ENCODE measurements at places on chromosomes 3 and 15. TPM values are rescaled to one million over a fixed set of nuclear protein-coding genes. Genes with fewer than 3 reads are reported as not detected.

Gene ASB14
- total RNA-seq, result not detected

Gene ACTC1
- 0.31 TPM for total RNA-seq

Gene CLSTN2
- total RNA-seq, result 10.3 TPM

Gene CLRN1
- total RNA-seq, result not detected

Gene CFAP92
- total RNA-seq, result 2.2 TPM

Gene HCN4
- 3.0 TPM for total RNA-seq

Gene TJP1
- total RNA-seq, result 48.7 TPM

Gene DAPK2
- 5.0 TPM for total RNA-seq

Gene TMEM212
- not detected for total RNA-seq

Gene XYLB
- total RNA-seq, result 7.3 TPM

Gene VPS8
- 190 TPM for total RNA-seq

Gene GPR15
- not detected for total RNA-seq

Gene ST3GAL6
- total RNA-seq, result 35.6 TPM

Gene RTP3
- total RNA-seq, result not detected

Gene VWA5B2
- total RNA-seq, result 0.31 TPM

Gene CCNB2
- total RNA-seq, result 4.4 TPM

Gene SNX22
- 14.5 TPM for total RNA-seq

Gene TICRR
- total RNA-seq, result 0.62 TPM

Gene SCG5
- total RNA-seq, result 124 TPM

Gene CHDH
- total RNA-seq, result 1.4 TPM

Gene EPHB3
- total RNA-seq, result 3.9 TPM

Gene AHSG
- 0.47 TPM for total RNA-seq

Gene CHRFAM7A
- 3.9 TPM for total RNA-seq

Gene SYNPR
- 56.5 TPM for total RNA-seq

Gene TP63
- 0.16 TPM for total RNA-seq

Gene SCAMP5
- total RNA-seq, result 51.3 TPM

Gene MAGEL2
- 1.7 TPM for total RNA-seq

Gene PRSS50
- 0.31 TPM for total RNA-seq

Gene TMEM158
- 23.4 TPM for total RNA-seq

Gene CSPG4
- total RNA-seq, result 5.5 TPM

Gene PRR23B
- total RNA-seq, result not detected

Gene RNU5B-1
- not detected for total RNA-seq

Gene IQCH
- total RNA-seq, result 2.8 TPM

Measured in occipital lobe (tissue), 3 donors.